ENCODE measurements at places on chromosomes 7 and 10.
A peak's percentile ranks its signal among the peaks of the same experiment; 100 is the strongest.

DNA sequence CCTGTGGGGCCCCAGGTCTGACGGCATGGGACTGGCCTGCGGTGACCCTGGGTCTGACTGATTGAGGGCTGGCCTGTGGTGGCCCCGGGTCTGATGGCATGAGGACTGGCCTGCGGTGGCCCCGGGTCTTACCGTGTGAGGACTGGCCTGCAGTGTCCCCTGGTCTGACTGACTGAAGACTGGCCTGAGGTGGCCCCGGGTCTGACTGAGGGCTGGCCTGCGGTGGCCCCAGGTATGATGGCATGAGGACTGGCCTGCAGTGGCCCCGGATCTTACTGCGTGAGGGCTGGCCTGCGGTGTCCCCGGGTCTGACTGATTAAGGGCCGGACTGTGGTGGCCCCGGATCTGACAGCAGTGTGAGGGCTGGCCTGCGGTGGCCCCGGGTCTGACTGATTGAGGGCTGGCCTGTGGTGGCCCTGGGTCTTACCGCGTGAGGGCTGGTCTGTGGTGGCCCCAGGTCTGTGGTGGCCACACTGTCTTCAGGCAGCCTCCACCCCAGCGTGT lies 10.9 kb downstream of the JAKMIP3 start:
- no peak for DNase-seq

GRCh38 chr10:11525503-11525902 lies 85.9 kb downstream of the USP6NL start:
- no peak for DNase-seq

DNA sequence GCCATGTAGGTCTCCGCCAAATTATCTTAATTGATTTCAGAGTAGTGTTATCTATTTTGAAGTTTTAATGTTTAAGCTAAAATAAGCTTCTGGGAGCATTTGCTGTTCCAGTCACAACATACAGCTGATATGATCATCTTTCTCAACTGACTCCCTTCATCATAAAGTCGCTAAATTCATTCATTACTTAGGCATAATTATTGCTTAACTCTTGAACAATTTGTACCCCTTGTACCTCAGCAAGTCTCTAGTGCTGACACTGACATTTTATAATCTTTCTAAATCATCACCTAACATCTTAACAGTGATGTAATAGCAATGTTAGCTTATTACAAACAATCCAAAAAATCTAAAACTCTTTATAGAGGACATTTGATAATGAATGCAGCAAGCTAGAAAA lies 54.3 kb upstream of the WNT16 start:
- DNase-seq: no peak

DNA sequence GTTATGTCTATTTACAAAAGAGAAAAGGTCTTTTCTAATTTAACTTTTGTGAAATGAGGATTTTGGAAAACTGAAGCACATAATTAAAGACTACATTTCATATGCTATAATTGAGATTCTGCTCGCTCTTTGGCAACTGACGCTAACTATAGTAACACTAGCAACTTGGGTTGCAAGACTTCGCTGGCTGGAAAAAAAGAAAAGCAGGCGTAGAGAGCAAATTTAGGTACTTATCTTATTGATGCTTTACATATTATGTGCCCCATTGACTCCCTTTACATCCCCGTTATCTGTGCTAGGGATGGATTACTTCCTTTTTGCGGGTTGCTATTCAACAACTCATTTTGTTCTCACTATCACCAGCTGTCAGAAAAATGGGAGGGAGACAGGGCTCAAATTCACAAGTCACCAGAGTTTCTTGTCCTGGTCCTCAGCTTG lies 10.5 kb downstream of the SEMA3C start:
- DNase-seq: no peak

DNA sequence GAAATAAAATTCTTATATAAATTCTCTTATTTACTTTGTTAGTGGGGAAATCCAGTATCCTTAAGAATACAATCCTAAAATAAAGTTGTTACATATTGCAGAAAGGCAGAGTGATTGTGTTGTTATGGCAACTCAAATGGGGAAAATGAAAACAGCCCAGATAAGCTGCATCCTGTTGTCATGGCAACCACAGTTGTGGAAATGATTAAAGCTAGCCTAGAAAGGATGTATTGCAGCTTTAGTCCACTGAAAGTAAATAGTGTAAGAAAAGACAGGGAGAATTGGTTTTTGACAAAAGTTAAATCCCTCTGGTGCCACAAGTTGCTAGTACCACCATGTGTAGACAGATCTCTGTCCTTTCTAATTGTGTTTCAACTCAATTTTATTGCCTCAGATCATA lies 43.2 kb downstream of the BTRC start:
- no peak for DNase-seq

DNA sequence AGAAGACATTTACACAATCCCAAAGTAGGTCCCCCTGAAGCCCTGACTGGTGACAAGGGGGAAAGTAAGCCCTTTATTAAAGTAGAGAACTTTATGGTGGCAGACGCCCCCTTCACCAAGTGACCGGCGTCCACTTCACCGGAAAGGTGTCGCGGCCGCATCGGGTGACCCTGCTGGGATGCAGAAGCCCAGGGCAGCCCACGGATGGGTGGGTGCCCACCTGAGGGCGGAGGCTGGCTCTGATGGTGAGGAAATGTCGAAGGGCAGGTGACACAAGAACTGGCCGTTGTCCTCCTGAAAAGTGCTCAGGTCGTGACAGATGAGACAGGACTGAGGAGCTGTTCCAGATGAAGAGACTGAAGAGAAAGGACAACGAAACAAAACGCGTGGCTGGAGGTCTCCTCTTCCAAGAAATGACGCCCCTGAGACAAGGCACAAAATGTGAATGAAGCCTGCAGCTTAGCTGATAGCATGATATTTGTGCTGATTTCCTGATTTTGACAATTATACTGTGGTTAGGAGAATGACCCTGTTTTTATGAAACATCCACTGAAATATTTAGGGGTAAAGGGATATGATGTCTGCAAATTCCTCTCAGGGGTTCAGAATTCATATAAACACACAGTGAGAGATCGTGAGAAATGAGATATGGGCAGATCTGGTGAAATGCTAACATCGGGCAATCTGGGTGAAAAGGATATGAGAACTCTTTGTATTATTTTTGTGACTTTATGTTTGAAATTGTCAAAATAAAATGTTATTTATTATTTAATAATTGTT lies 123.9 kb downstream of the PRKAG2 start:
- no peak for DNase-seq

DNA sequence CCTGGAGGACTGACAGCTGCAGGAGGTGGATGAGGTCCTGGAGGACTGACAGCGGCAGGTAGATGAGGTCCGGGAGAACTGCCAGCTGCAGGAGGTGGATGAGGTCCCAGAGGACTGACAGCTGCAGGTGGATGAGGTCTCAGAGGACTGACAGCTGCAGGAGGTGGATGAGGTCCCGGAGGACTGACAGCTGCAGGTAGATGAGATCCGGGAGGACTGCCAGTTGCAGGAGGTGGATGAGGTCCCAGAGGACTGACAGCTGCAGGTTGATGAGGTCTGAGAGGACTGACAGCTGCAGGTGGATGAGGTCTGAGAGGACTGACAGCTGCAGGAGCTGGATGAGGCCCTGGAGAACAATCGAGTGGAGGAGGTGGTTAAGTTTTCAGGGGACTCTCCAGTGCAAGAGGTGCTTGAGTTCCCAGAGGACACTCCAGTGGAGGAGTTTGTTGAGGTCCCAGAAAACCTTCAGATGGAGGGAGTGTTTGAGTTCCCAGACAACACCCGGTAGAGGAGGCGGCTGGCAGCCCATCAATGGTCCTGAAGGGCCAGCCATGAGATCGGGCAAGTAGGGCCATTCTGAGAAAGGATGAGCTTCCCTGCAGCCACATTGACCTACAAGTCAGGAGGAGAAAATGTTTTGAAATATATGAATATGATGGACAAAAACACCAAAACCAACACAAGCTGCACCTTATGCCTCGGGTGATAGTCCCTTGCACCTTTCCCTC lies 4.7 kb upstream of the EIF5AL1 start:
- peak; percentile 15 for DNase-seq

DNA sequence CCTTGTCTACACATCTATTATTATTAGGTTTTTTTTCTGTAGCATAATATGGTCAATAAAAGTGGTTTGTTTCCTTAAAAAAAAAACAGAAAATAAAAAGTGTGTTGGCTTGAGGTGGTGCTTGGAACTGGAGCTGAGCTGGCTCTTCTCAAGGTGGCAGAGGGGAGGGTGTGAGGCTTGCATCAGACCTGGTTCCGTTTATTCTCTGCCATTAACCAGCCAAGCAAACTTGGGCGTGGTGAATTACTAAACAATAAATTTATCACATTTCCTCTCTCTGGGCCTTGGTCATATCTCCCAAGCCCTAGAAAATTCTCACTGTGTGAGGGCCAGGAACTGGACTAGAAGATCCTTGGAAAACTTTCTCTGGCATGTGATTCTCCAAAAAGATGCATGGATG lies 427.5 kb upstream of the MKI67 start:
- no peak for DNase-seq

- no peak for DNase-seq
These were observed 77.1 kb upstream of the PRKCQ start for GRCh38 chr10:6657196-6657595.

- DNase-seq: no peak
These were observed 91.5 kb upstream of the PDE1C start for GRCh38 chr7:32161708-32162107.

- no peak for DNase-seq
These were observed 638 bp downstream of the EGR2 start for GRCh38 chr10:62815381-62816075.

- DNase-seq: no peak
These were observed 6.8 kb downstream of the ATG9B start for GRCh38 chr7:151017370-151017952.

DNA sequence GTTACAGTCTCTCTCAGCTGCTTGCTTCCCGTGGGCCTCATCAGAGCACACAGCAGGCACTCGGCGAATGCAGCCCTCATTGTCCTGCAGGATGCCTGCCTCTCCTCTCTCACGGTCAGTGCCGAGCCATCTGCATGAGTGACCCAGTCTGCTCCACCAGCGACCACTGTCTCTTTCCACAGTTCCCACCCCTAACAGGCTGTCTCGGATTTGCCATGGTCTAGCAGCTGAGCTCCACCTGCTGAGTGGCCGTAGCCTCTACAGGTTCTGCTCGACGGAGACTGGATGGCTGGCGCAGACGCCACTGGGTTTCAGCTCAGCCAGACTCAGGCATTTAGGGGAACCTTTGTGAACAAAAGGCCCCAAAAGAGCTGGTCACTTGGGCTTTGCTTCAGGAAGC lies 209.4 kb upstream of the FOXK1 start:
- DNase-seq: no peak

DNA sequence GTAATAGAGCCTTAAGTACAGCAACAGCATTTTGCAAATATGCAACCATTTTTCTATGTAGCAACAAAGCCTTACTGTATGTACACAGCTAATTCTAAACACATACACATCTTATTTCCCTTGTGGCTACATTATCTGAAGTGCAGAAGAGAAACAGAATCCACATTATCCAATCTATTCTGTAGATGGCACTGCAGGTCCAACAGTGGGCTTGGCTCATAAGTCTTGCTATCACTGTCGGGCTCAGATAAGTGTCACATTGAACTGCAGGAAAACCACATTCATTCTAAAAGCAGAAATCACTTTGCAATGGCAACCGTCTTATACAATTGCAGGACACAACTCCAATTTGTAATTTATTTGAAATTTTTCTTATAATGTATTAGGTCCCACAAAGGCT lies 109.8 kb upstream of the NOBOX start:
- peak; percentile 5 for DNase-seq

DNA sequence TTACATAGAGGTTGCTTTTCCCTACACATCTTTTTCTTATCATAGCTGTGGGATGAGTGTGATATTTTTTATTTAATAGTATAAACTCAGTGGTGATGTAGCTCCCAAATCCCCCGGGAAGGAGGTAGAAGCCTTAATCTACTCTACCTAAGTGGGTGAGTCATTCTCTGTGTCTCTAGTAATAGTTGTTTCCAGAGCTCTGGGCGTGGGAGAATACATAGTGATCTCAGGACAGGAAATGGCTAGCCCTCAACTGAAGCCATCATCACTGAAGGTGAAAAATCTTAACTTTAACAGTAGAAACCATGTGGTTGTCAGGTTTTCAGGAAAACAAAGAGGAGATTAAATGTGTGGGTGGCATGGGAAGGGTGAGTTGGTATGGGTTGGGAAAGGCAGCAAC lies 278.4 kb downstream of the ANKRD30A start:
- DNase-seq: no peak

DNA sequence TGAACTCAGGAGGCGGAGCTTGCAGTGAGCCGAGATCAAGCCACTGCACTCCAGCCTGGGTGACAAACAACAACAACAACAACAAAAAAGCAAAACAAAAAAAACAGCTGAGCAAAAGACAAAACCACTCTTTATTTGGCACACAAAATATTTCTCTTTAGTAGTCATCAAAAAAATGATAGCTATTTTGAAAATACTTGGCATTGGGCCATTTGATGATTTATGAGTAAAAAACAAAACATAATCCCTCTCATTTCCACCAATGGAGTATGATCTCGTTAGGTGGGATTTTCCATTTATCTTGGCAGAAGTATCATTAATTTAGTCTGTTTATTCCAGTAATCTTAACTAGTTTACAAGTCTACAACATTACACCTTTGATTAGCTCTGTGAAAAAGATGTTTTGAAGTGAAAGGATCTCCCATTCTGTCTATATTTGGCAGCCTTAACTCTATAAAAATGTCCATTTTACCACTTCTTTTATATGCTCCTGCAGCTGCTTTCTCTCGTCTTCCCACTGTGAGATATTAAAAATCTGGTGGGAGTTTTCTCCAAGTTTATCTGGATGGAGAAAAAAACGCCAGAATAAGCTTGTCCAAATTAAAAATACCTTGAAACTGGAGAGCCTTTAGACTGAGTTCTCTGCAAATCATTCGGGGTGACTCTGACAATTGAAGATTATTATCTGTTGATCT lies 58.8 kb upstream of the AGMO start:
- no peak for DNase-seq

DNA sequence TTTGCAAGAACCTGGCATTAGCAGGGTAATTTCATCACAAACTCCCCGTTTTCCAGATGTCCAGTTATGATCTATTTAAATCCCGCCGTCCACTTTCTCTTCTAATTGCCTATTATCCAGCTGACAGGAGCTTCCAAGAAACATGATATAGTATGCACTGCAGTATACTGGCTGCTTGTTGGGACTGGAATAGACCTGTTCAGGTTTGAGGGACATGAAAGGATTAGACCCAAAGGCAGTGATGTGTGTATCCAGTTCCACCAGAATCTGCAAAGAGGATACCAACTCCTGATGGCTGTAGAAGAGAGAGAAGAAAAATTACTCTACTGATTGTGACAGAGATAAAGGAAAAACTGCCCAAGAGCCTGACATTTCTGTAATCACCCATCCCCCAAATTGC lies 8.9 kb downstream of the MSS51 start:
- DNase-seq: no peak

- no peak for DNase-seq
These were observed 65.0 kb downstream of the CCDC71L start for GRCh38 chr7:106595922-106596321.
